ENCODE measurements at places on chromosomes 11 and 22. TPM values are rescaled to one million over a fixed set of nuclear protein-coding genes. Genes with fewer than 3 reads are reported as not detected.

Gene CSF2RB
- 2.1 TPM for total RNA-seq

Gene PPP2R1B
- total RNA-seq: 44.5 TPM

Gene VPREB1
- not detected for total RNA-seq

Gene TIMP3
- 56.6 TPM for total RNA-seq

Gene C22orf23
- not detected for total RNA-seq

Gene OSM
- 0.75 TPM for total RNA-seq

Gene HOATZ
- total RNA-seq: not detected

Gene RIC3
- total RNA-seq: 1.4 TPM

Gene NAV2
- 26.0 TPM for total RNA-seq

Gene AHNAK
- 118 TPM for total RNA-seq

Gene OR2AG1
- total RNA-seq: not detected

Gene TMEM86A
- 4.0 TPM for total RNA-seq

Gene CDC42BPG
- total RNA-seq: 0.98 TPM

Gene TP53I11
- 5.7 TPM for total RNA-seq

Gene SOX6
- 16.1 TPM for total RNA-seq

Gene RAB38
- total RNA-seq: 0.19 TPM

Gene CCDC81
- 1.6 TPM for total RNA-seq

Gene EHF
- total RNA-seq: 1.00 TPM

Gene ADM2
- total RNA-seq: 2.2 TPM

Gene TH
- total RNA-seq: 0.64 TPM

Gene RAC2
- total RNA-seq: 12.9 TPM

Gene C11orf91
- total RNA-seq: not detected

Gene PLAAT5
- not detected for total RNA-seq

Gene APOBEC3B
- total RNA-seq: 1.2 TPM

Gene CRYAB
- total RNA-seq: 5.1 TPM

Gene CTSW
- 1.2 TPM for total RNA-seq

Gene MCAM
- total RNA-seq: 21.7 TPM

Gene FGF4
- not detected for total RNA-seq

Gene GAL
- not detected for total RNA-seq

Gene TENM4
- total RNA-seq: 0.07 TPM

Gene OR51A4
- not detected for total RNA-seq

Gene PRDM10
- total RNA-seq: 6.7 TPM

Gene ST14
- total RNA-seq: 15.2 TPM

Gene C11orf87
- not detected for total RNA-seq

Gene OR52A1
- total RNA-seq: 0.04 TPM

Gene TSSK2
- total RNA-seq: not detected

Gene GRIA4
- not detected for total RNA-seq

Gene TEX12
- total RNA-seq: 0.31 TPM

Gene ABCC8
- total RNA-seq: not detected

Gene INPP5J
- total RNA-seq: 0.49 TPM

Gene BTG4
- not detected for total RNA-seq

Gene GAL3ST1
- total RNA-seq: 7.0 TPM

Gene OR51I1
- not detected for total RNA-seq

Gene MMP1
- total RNA-seq: not detected

Gene IL17REL
- not detected for total RNA-seq

Gene DEFB131B
- total RNA-seq: not detected

Gene PKNOX2
- 0.12 TPM for total RNA-seq

Gene TCF20
- total RNA-seq: 16.0 TPM

Gene BIRC3
- total RNA-seq: 106 TPM

Gene TMPRSS6
- 63.8 TPM for total RNA-seq

Gene TMEM225
- not detected for total RNA-seq

Gene ALDH3B2
- not detected for total RNA-seq

Gene KIRREL3
- total RNA-seq: not detected
